ENCODE measurements at places on chromosomes 11 and 22. TPM values are rescaled to one million over a fixed set of nuclear protein-coding genes. Genes with fewer than 3 reads are reported as not detected.

- DNase-seq: no peak
These were observed 9.8 kb upstream of the TAGLN start for GRCh38 chr11:117189191-117189940.

Gene TBC1D22A
- 7.9 TPM for total RNA-seq

DNA sequence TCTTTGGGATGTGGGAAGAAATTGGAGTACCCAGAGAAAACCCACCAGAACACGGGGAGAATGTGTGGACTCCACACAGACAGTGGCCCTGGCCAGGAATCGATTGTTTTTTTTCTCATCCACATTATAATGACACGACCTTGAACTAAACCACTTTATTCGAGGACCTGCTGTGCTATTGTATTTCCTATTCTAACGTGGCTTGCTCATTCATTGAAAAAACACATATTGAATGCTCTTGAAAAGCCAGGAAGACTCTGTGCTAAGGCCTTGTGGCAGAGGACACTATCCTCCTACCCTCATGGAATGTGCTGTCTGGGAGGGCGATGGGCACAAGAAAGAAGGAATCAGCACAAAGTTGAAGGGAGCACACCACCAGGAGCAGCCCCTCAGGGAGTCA, 9.1 kb upstream of the SREBF2 start:
- DNase-seq: no peak

DNA sequence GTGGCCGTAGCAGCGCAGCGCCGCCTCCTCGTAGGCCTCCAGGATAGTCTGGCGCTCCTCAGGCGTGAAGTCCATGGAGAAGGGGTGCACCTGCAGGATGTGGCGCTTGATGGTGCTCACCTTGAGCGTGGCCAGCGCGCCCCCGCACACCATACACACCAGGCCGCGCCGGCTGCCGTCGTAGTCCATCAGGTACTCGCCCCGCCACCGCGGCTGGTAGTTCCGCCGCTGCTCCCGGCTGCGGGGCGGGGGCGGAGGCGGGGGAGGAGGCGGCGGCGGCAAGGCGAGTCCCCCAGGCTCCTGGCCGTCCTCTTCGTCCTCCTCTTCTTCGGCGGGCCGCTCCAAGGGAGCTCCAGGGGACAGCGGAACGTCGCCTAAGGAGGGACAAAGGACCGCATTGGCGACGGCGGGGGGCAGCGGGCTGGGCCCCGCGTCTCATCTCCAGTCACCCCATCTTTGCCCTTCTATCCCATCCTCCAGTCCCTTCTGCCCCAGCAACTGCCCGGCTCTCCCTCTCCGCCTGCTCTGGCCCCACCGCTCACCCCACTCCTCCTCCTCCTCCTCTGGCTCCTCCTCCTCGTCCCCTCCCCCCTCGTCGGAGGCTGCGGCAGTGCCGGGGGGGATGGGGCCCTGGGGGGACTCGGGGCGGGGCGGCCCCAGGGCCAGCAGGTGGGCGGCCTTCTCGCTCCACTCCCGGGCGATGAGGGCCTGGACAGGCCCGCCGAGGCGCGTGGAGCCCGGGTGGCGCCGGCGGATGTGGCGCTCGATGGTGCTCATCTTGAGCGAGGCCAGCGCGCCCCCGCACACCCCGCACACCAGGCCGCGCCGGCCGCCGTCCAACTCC, 4.9 kb downstream of the ZFTA start:
- DNase-seq: no peak

Measured in A172 (cell line).